ENCODE measurements at places on chromosomes 2 and 18.

DNA sequence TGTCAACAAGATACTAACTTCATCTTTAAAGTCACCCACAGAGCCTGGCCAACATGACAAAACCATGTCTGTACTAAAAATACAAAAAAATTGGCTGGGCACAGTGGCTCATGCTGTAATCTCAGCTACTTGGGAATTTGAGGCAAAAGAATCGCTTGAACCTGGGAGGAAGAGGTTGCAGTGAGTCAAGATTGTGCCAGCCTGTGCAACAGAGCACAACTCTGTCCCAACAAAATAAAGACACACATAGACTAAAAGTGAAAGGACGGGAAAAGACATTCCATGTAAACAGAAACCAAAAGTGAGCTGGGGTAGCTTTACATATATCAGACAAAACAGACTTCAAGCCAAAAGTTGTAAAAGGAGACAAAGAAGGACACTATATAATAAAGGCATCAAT is 34.8 kb downstream of the USP34 start:
- DNase-seq = peak; percentile 47

GRCh38 chr2:190180313-190181122 is 118.0 kb upstream of the MSTN start:
- DNase-seq = no peak

DNA sequence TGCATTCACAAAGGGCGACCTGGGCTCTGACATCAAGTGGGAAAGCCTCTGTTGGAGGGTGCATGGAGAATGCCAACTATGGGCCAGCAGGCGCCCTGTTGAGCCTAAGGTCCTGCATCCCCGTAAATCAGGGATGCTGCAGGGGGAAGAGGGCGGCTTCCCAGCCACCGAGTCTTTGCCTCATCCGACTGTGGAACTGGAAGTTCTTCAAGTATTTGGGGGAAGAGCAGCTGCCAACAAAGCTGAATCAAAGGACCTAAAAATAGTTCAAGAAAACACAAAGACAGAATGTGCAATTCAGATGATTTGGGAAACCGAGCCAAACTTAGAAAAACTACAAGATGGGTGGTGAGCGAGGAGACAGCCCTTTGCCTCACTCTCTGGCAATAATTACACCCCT is 281.1 kb upstream of the MGAT5 start:
- DNase-seq = no peak

DNA sequence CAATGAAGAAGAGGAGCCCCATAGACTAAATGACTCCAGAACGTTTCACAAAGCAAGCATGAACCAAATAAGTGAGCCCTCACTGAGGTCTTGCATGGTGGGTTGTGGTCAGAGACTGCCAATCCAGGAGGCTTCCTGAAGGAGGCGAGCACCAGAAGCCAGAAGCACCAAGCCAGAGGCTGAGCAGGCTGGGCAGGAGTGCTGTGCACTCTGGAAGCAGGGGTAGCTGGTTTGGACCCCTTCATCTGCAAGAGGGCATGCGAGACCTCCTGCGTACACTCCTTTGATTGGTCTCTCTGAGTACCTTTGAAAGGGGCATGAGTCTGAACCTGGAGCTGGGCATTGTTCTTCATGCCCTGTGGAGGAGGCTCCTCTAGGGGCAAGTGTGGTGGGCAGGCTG is 192.5 kb downstream of the HAUS1 start:
- DNase-seq = no peak

- no peak for DNase-seq
Observed at GRCh38 chr2:45834372-45834771, 182.9 kb downstream of the PRKCE start.

DNA sequence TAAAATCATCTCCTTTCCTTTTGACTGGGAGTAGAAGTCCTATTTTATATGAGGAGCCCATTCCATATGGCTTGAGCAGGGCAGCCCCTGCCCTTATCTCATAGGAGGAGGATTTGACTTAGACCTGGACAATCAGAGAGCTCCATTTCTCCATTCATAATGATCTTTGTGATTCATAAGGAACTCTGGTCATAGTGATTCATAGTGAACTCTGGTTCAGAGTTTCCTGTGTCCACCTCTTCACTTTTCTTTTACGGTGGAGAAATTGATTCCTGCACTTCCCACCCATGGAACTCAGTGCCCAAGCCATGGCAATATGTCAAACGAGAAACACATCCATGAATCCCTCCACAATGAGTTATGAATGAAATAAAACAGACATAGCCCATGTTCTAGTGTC is 12.8 kb upstream of the MYO3B start:
- DNase-seq = peak; percentile 52

GRCh38 chr2:133760376-133760775 is 192.1 kb upstream of the NCKAP5 start:
- DNase-seq = no peak

GRCh38 chr2:106536490-106536889 is 49.3 kb downstream of the CD8B2 start:
- no peak for DNase-seq

GRCh38 chr2:120596191-120596811 is 139.4 kb upstream of the GLI2 start:
- DNase-seq = no peak

DNA sequence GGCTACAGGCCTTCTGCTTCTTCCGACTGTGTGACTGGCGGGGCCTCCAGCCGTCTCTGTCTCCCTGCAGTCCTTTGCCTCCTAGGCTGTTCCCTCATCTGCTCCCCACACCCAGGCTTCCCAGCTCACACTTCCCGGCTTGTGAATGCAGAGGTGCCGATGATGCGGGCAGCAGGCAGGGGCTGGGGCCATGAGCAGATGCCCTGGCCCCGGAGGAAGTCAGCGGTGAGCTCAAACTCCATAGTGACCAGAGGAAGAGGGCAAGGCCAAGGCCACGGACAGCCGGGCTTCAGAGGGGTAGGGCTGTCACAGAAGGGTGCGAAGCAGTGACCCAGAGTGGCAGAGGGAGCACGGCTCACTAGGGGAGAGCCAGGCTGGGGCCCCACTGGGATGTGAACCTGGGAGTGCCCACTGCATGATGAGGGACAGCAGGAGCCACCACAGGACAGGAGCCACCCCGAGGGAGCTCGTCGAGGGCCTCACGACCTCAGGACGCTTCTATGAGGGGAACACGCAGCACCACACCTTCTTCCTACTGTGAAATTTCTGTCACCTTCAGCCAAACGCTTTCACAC is 515.9 kb downstream of the EIPR1 start:
- DNase-seq = no peak

GRCh38 chr18:44737623-44738022 is 56.9 kb downstream of the SETBP1 start:
- DNase-seq = no peak

- no peak for DNase-seq
Observed at GRCh38 chr2:186771850-186772463, 77.0 kb downstream of the ZSWIM2 start.

DNA sequence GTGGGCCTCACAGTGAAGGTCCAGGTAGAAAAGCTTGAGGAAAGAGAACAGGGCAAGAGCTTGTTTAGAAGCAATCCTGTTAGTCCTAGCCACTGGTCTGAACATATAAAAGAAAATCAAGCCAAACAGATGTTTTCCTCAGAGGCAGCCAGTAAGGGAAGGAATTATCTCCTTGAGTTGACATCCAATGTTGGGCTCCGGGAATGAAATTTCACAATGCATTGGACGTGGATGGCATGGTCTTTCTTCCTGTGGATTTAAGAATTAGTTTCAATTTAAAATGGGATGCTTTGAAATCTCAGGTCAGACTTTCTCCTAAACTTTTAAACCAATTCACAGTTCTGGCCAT is 92.1 kb downstream of the ACKR3 start:
- no peak for DNase-seq

DNA sequence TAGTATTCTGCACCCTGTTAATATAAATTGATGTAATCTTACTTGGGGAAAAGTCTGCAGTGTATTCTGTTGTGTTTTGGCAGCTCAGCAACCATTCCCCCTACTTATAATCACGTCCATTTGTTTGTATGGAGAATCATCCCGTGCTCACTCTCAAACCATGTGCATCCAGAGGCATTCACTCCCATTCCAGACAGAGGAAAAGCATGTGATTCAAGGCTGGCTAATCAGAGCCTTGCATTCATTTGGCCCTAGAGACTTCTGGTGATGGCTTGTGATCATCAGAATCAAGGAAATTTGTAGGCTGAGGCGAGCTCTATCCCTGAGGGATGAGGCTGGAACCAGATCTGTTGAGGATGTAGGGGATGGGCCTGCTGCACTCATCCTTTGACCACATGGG is 5.1 kb upstream of the WIPF1 start:
- DNase-seq = no peak

GRCh38 chr18:59871711-59872362 is 28.0 kb upstream of the PMAIP1 start:
- DNase-seq = no peak

DNA sequence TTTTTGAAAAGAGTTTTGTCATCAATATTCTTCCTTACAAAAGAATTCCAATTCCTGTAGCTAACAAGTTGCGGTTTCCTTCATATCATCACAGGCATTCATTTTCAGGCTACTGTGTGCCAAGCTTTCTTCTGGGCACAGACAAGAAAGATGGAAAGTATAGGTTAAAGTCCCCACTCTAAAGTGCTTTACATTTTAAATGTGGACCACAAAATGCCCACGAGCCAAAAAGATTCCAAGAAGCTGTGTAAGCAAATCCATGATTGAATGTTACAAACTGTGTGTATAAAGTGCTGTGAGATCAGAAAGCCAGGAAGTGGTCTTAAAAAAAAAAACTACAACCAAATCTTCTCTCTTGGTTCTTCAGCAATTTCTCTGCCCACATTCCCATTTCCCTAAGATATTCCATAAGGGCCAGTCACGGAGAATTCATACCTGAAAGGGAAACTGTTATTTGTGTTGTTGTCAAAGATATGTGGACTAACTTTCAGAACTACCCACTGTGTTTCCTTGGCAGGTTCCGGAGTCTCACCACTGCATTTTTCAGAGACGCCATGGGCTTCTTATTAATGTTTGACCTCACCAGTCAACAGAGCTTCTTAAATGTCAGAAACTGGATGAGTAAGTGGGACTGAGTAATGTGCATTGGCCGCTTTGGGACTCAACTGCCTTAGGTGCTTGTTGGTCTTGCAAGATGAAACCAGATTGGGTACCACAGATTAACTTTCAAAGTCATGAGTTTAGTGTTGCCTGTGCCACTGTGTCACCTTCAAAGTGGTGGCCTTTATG is 55.7 kb downstream of the RAB27B start:
- DNase-seq = peak; percentile 18

- no peak for DNase-seq
Observed at GRCh38 chr2:42069568-42069967, 21.7 kb downstream of the PKDCC start.

- no peak for DNase-seq
Observed at GRCh38 chr2:88602022-88602421, 25.2 kb downstream of the EIF2AK3 start.

- peak; percentile 53 for DNase-seq
Observed at GRCh38 chr2:150477347-150477746, 10.1 kb downstream of the RND3 start.

DNA sequence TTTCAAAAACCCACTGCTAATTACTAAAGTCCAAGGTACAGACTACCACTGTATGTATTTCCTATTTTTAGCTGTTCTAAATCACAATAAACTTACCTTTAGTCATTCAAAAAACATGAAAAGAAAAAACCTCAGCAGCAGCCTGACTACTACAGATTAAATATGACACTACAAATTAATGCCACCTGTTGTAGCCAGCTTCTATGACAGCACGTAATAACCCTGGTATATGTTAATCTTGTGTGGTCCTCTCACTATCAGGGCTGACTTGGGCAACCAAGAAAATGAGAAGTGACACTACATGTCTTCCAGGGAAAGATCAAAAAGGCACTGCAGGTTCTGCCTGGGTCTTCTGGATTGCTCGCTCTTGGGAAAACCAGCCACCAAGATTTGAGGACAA is 90.6 kb upstream of the FAM124B start:
- no peak for DNase-seq

DNA sequence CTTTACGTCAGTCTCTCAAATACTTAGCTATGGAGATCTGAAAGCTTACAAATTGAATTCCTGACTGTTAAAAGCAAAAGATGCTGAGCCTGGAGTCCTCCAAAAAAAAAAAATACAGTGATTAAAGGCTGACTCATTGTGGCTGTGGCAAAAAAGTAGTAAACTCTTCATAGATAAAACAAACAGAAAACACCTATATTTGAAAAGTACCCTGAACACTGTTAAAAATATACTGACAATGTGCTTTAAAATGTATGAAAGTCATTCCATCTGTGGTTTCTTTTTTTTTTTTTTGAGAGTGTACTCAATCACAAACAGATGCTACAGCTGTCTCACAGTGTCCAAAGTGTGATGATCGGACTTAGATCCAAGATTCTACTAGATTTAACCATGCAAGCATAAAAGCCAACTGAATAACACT is 267.6 kb upstream of the CYP26B1 start:
- DNase-seq = no peak

GRCh38 chr18:7301094-7301493 is 70.2 kb downstream of the LRRC30 start:
- no peak for DNase-seq

GRCh38 chr2:118678985-118679384 is 168.5 kb downstream of the EN1 start:
- no peak for DNase-seq

- peak; percentile 8 for DNase-seq
Observed at GRCh38 chr2:51120754-51121280, 88.9 kb upstream of the NRXN1 start.

DNA sequence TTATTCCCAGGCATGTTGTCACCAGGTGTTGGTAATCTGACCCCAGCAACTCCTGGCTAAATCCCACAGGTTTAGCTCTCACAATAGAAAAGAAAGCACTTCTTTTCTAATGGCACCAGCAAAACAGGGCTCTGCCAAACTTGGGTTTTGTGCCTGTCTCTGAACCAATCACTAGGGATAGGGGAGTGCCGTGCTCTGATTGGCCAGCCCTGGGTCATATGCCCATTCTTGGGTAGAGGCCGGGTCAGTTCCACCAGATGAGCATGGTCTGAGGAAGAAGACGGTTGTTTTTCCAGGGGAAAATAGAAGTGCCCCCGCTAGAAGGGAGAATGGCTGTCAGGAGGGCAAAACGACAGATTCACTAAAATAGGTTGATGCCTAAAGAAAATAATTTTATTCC is 14.7 kb downstream of the CDK15 start:
- no peak for DNase-seq

GRCh38 chr2:216164087-216164486 is 54.9 kb downstream of the XRCC5 start:
- DNase-seq = no peak

GRCh38 chr18:27605107-27605834 is 420.2 kb upstream of the CHST9 start:
- DNase-seq = peak; percentile 42

- no peak for DNase-seq
Observed at GRCh38 chr2:12313445-12314126, 403.1 kb upstream of the TRIB2 start.
